ENCODE measurements at places on chromosomes 2 and 18. TPM values are rescaled to one million over a fixed set of nuclear protein-coding genes. Genes with fewer than 3 reads are reported as not detected.

SERPINB13 gene
- not detected for total RNA-seq

GKN1 gene
- total RNA-seq, result not detected

UGT1A4 gene
- total RNA-seq, result not detected

ASB18 gene
- total RNA-seq, result not detected

MSTN gene
- not detected for total RNA-seq

C2orf72 gene
- total RNA-seq, result not detected

IL1F10 gene
- total RNA-seq, result not detected

NETO1 gene
- not detected for total RNA-seq

MYCN gene
- total RNA-seq, result not detected

KCNS3 gene
- not detected for total RNA-seq

Data from activated CD8-positive, alpha-beta memory T cell treated with anti-CD3 and anti-CD28 coated beads, Interleukin-2, amount 10 ng/mL, durations not matched to agents 7 days and 5 days (primary cell).